Gastroesophageal sphincter (tissue), 4 donors: ENCODE measurements at places on chromosomes 1 and 21.

DNA sequence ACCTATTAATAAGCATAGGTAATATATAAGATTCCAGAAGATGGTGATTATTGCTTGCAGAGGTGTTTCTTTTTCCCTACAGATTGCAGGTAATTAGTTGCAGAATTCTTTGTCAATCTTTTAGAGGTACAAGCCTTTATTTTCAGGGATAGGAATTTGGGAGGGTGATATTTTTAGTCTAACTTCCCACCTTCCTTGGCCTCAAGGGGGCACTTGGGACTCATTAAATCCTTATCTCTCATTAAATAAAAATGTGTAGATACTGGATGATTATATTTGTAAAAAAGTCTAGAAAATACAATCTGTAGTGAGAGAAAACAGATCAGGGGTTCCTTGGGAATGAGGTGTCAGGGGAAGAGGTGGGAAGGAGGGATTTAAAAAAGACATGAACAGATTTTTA, 179.2 kb downstream of the PATJ start:
- ATAC-seq: no peak

DNA sequence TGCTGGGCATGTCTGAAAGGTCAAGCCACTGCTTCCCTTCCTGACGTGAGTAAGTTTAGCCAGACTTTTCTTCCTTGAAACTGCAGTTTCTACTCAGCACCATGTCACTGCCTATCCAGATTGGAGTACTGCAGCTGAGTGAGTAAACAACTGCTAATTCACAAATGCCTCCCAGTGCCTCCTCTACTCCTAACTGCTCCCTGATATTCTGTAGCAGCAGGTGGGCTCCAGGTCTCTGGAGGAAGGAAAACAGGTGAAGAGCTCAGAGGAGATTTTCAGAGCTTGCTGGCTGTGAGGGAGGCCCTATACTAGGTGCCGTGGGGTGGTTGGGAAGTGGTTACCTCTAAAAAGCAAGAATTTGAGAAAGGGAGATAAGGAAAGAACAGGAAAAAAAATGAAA, 96.5 kb downstream of the KIF14 start:
- no peak for ATAC-seq

DNA sequence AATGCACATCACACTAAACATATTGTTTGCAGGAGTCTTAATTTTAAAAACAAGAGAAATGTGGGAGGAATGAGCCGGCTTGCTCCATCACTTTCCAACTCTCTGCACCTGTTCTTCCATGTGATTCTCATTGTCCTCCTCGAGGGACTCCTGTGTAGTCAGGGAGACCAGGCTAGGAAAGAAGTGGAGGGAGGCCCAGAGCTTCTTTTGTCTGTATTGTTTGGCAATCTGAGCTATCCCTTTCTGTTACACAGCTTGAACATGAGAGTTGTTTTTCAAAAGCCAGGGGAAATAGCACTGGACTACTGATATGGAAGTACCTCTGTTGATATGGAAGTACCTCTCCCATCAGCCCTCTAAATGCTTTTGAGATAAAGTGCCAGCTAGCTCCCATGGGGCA, 18.8 kb upstream of the LRRC8D start:
- no peak for ATAC-seq

- ATAC-seq: no peak
Measured at GRCh38 chr1:116460261-116460660, 87.2 kb downstream of the ATP1A1 start.
